NCI-H1092 (cell line): ENCODE measurements at places on chromosomes 1 and 21.

DNA sequence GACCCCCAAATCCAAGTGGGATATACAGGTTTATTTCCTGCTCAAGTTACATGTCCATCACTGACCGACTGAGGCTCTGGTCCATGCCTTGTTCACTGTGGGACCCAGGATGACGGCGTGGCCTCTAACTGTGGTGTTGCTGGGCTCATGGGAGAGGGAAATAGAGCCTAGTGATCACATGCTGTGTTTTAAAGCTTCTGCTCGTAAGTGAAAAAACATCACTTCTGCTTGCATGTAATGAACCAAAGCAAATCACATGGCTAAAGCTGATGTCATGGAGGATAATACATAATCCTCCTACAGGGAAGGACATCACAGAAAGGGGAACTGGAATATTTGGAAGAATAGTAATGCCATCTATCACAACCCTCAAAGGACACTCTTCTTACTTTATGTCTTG, 107.6 kb downstream of the FASLG start:
- no peak for DNase-seq

- no peak for DNase-seq
Observed at GRCh38 chr1:15413563-15414444, 4.1 kb downstream of the EFHD2 start.

DNA sequence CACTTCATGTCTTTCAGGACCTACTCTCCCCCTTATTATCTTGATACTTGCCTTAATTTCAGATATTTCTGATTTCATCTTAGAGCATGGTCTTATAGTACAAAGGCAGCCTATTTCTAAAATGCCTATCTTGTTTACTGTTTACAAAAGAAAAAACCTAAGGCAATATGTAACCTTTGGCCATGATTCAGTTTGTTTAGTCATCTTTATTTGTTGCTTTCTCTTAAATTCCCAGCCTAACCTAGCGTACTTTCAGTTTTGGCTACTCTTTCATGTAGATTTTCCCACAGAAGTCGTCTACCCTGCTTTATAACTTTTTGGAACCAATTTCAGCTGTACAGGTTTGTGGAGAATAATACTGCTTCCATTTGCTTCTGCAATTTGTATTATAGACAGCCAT, 81.8 kb downstream of the KIF1B start:
- no peak for DNase-seq

DNA sequence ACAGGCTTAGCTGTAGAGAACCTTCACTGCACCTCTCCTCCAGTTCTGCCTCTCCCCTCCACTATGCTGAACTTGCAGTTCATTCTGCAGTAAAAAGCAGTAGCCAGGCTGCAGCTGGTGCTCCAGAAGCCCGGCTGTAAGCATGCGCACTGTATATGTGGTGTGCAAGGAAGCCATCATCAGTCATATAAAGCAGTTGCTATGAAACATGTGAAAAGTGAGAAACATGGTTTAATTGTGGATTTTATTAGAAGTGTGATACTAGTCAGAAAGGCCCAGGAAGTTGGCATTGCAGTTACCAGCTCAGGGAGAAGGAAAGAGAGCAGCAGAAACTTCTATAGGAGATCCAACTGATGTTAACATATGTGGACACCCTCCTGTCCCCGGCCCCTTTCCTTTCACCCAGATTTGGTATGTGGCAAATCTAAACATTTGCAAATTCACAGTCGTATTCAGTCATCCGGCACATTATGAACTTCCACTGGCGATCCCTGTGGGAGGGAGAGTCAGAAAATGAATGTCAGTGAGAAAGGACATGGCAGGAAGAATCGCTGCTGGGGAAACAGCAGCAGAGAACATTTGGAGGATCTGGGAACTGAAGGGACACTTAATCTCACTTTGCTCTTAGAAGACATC, 32.8 kb downstream of the DPT start:
- DNase-seq = no peak

DNA sequence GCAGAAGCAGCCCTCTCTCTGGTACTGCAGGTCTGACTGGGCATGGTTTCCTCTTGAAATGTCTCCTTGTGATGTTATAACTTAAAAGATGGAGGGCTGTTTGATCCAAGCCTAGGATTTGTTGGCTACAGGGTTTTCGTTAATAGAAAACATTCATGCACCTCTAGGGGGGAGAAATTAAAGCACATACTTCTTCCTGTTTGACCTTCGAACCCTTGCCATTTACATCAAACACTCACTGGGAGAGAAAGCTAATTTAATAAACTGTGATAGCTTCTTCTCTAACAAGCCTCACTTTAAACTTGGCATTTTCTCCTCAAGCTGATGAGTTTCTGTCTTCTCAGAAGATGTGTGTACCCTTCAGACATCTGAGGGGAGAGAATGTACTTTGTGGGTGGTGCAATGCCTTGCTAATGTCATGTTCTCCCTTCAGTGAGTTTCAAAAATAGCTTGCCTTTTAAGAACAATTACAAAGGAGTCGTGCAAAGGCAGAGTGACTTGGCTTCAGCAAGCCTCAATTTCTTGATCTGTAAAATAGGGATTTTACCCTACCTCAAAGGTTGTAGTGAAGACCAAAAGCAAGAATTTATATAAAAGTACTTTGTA, 20.4 kb downstream of the CACHD1 start:
- no peak for DNase-seq

GRCh38 chr1:2821966-2822620, 20.6 kb upstream of the TTC34 start:
- DNase-seq = peak; percentile 5

- DNase-seq = no peak
Observed at GRCh38 chr1:56149761-56150160, 429.6 kb downstream of the PLPP3 start.

GRCh38 chr1:91842563-91842962, 43.4 kb downstream of the TGFBR3 start:
- no peak for DNase-seq

DNA sequence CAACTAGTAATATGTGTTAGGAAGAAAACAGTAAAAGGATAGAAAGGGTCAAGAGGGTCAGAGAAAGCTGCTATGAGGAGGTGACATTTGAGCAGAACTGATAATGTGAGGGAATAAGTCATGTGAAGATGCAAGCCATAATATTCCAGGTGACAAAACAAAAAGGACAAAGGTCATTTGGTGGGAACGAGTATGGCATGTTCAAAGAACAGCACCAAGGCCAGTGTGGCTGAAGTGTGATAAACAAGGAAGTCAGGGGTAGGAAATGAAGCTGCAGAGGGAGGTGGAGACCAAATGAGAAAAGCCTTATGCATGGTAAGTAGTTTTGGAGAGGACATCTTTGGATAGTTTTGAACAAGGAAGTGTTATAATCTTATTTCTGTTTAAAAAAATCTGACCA, 46.7 kb downstream of the LPGAT1 start:
- no peak for DNase-seq

DNA sequence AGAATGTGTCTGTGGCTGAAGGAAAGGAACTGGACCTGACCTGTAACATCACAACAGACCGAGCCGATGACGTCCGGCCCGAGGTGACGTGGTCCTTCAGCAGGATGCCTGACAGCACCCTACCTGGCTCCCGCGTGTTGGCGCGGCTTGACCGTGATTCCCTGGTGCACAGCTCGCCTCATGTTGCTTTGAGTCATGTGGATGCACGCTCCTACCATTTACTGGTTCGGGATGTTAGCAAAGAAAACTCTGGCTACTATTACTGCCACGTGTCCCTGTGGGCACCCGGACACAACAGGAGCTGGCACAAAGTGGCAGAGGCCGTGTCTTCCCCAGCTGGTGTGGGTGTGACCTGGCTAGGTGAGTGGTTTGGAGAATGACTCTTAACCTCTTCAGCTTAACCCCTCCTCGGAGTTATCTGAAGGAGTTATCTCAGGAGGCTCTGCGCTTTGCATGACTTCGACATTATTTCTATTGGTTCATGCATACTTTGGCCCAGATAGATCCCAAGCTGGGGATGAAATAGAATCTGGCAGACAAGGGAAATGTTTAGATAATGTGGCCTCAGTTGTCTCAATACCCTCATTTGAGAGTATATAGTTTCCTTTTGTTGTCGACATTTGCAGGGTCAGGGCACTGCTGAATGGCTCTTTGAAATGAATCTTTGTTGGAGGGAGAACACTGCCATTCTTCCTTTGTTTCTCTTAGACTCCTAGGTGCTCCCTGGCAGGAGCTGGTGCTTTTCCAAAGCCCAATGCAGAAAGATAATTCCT, 39.7 kb downstream of the PTGFRN start:
- DNase-seq = no peak

DNA sequence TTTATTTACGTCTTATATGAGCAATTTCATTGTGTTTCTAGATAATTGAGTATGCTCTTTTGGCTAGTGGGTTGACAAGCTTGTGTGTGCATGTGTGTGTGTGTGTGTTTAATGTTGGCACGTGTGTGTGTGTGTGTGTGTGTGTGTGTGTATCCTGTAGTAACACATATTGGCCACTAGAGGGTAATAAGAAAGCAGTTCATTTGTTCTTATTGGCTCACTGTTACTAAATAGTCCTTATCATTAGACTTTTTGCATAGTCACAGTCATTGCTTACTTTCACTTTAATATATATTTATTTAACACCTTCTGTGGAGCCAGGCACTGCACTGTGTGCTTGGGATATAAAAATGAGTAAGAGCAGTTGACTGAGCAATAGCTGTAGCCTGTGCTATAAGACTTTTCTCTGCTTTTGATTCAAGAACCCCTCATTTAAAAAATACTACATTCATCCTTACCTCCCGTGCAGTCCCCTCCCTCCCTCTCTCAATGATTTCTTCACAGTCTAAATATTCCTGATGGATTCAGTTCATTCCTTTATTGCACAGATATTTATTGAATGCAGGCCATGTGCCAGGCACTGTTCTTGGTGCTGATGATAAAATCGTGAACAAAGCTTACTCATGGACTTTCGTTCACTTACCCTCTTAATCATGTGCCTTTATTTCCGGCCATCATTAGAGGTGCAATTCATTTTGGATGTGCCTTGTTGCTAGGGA, 96.7 kb downstream of the DYRK1A start:
- no peak for DNase-seq

GRCh38 chr1:226034482-226034881, 28.0 kb upstream of the H3-3A start:
- no peak for DNase-seq

DNA sequence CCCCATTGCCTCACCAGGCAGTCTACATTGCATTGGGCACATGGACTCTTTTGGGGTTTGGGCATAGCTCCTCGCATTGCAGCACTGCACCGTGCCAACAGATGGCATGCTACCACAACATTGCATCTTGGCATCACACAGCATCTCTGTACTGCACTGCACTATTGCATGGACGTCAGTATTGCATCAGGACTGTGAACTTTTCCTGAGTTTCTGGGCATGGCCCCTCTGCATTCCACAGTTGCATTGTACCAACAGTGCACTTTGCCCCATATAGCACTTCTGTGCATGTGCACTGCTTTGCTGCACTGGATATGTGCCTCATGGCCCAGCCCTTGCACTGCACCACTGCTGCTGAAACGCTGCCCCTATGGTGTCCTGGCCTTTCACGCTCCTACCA, 9.6 kb downstream of the PTPRU start:
- no peak for DNase-seq

DNA sequence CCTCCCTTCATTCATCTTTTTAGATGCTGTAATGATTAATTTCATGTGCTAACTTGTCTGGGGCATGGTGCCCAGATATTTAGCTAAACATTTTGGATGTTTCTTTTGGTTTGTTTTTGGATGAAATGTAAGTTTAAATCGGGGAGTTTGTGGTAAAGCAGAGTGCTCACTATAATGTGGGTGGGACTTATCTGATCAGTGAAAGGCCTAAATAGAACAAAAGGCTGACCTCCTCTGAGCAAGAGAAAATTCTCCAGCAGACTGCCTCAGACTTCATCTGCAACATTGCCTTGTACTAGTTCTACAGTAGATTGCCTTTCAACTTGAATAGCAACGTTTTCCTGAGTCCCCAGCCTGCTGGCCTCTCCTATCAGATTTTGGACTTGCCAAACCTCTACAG, 183.6 kb downstream of the S1PR1 start:
- DNase-seq = no peak

DNA sequence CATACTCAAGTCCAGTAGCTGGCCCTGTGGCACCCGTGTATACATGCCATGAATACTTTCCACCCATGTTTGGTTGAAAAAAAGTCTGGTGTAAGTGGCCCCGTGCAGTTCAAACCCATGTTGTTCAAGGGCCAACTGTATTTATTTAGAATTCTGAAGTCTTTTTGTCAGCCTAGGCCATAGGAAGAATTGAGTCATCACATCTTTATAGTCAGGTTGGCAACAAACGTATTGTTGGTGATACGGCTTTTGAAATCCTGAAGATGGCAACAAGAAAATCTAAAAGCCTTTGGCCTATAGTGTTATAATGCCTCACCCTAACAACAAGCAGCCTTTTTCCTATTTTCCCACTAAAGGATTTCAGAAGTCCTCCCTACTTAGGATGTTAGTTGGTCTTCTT, 363.6 kb downstream of the PLPP3 start:
- no peak for DNase-seq

GRCh38 chr1:108554682-108555427, 5.0 kb upstream of the EEIG2 start:
- no peak for DNase-seq

DNA sequence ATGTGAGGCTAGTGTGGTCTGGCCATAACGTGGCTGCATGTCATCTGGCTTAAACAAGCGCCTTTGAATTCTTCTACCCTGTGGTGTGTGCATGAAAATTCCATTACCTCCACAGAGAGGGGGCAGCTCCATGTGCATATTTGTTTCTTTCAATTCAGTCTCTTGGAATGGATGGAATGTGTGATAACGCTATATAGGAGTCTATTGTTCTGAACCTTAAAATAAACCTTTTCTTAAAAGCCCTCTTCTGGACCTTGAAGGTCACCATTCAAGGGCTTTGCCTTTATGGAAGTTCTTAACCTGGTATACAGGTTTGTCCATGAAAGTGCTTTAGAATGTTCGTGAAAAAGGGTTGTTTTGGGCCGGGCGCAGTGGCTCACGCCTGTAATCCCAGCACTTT, 118.2 kb upstream of the ADGRL2 start:
- DNase-seq = no peak

GRCh38 chr1:219402925-219403324, 210.0 kb downstream of the ZC3H11B start:
- no peak for DNase-seq

DNA sequence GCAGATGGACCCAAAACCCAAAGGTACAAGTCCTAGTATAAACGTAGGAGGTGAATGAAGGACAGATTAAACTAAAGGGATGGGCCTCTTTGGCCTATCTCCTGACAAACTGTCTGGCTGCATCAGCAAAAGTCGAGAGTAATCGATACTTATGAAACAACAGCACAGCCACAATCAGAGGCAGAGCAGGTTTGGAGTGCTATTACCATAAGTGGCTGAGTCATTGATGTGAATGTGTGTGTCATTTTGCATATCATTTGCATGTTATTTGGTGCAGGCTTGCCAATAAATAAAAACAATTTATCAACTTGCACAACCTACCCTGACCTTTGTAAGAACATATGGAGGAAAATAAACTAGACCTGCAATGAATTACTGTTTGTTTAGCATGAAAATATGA, 283.1 kb downstream of the NUF2 start:
- no peak for DNase-seq

DNA sequence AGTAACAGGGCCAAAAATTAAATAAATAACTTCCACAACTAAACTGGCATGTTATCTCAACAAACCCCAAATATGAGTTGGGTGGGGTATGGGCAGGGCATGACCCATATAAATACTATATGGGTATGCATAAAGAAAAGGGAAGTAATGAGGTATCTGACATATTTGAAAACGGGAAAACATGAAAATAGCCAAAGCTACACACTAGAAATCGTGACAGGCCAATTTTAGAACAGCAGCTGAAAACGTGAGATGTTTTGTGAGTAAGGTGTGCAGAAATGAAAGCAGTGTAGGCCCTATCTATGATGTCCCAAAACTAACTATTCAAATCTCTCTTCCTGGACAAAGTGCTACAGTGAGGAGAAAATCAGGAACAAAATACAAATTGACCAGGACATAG, 537.9 kb upstream of the NR5A2 start:
- DNase-seq = no peak
